ENCODE measurements at places on chromosomes 3 and 15.

DNA sequence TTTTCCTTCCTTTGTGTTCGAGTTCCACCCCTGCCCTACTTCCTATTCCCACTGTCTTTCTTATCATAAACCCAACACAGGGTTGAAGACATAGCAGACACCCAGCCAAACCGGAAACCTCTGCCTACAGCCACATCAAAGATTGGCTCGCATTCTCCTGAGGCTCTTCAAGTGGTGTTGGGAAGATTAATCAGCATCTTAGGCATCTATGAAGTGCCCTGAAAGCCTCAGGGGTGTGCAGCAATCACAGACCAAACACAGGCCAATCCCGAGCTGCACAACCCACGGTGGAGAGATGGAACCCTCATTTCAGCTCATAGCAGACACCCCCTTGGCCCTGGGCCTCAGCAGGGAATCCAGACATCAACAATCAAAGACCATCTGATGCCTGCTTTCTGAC is 255.9 kb downstream of the XXYLT1 start:
- DNase-seq, result no peak

- peak; percentile 52 for DNase-seq
Measured at GRCh38 chr3:186849374-186849975, 7.0 kb downstream of the ADIPOQ start.

GRCh38 chr15:57384816-57385215 is 8.5 kb downstream of the CGNL1 start:
- no peak for DNase-seq

GRCh38 chr15:66264859-66265513 is 11.4 kb upstream of the MEGF11 start:
- DNase-seq, result no peak

GRCh38 chr3:194446754-194447153 is 40.0 kb downstream of the ATP13A3 start:
- DNase-seq, result no peak

DNA sequence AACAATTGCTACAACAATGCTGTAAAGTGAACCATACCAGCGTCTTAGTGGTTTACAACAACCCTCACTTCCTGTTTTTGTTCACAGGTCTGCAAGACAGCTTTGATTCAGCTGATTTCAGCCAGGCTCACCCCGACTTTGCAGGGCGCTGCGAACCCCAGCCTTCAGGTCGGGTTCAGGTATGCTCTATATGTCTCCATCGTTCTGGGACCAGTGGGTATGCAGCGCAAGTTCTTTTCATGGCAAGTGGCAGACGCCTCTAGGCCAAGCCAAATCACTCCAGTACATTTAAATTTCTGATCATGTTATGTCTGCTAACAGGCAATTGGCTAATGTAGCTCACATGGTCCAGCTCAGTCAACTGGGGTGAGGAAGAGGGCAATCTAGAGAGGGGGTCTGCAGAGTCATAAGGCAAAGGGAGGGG is 52.4 kb upstream of the RGMA start:
- DNase-seq, result no peak

GRCh38 chr15:70339571-70340493 is 242.1 kb upstream of the TLE3 start:
- DNase-seq, result peak; percentile 76

GRCh38 chr3:172687501-172687900 is 23.4 kb downstream of the NCEH1 start:
- DNase-seq, result peak; percentile 13

DNA sequence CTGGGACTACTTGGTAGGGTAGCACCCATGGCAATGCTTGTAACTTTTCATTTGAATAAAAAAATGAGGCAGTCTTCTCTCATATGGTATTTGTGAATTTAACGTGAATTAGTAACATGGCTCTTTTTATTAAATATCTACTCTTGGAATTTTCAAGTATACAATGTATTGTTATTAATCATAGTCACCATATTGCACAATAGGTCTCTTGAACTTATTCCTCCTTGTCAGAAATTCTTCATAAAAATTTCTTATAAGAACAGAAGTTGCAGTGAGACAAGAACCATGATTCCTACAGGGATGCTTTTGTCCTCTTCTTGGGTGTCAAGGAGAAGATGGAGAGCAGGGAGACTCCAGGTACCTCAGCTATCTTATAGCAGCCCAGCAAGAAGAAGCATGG is 203.8 kb upstream of the FEZF2 start:
- DNase-seq, result no peak

- no peak for DNase-seq
Measured at GRCh38 chr15:39338251-39338650, 242.6 kb upstream of the THBS1 start.

DNA sequence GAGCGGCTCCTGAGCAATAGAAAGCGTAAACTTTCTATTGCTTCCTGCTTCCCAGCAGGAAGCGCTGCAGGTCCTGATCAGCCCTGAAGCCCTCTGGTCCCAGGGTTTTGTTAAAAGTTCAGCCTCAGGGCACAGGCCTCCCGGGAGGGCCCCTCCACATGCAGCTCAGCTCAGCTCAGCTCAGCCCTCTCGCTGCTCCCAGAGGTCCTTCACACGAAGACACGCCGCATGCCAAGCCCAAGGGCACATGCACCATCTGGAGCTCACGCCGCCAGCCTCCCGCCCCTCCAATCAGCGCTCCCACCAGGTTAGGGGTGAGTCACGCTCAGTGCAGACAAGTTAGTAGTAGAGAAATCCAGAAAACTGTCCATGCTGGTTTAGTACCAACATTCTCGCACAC is 12.7 kb downstream of the TKT start:
- no peak for DNase-seq

- no peak for DNase-seq
Measured at GRCh38 chr15:56982987-56983386, 64.5 kb downstream of the TCF12 start.

DNA sequence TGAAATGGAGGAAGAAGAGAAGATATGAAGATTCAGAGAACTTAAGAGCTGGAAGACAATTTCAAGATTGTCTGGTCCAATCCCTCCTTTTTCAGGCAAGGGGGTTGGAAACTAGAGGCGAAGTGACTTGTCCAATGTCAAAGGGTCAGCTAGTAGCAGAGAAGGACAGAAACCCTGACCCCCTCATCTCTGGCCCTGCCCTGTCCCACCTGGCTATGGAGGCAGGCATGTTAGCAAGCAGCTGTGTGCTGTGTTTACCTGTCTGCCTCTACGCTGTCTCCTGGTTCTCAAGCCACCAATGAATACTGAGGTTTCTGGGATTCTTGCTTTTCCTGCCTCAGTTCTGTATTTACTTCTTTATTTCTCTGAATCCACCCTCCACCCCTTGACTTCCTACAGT is 342 bp downstream of the TGM5 start:
- no peak for DNase-seq

GRCh38 chr3:106293161-106293560 is 424.3 kb upstream of the CBLB start:
- DNase-seq, result no peak

DNA sequence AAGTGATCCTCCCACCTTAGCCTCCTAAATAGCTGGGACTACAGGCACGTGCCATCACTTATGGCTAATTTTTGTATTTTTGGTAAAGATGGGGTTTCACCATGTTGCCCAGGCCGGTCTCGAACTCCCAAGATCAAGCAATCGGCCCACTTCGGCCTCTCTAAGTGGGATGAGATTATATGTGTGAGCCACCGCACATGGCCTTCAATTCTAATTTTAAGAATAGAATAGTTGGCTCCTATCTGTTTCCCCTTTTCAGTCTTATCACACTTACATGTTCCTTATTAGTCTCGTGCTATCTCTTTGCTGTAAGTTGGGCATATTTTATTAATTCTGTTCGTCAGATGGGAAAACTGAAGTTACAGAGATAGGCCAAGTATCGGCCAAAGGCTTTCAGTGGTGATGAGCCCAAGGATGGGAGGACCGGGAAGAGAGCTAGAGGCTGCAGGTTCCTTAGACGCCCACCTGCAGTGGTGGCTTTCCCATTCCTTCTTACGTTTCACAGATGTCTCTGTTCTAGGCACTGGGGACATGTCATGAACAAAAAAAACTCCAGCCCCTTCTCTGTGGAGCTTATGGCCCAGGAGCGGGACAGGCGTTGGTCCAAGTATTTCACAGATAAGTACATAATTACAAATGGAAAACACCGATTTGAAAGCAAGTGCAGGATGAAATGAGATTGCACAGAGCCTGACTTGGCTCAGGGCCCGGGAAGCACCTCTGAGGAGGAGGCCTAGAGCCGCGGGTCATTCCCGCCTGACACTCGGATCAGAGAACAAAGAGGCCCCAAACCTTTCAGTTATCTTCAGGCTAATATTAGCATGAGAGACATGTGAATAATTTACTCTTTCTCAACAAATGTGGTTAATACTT is 91.1 kb upstream of the KLF13 start:
- DNase-seq, result peak; percentile 90

- no peak for DNase-seq
Measured at GRCh38 chr3:73294537-73294936, 233.1 kb downstream of the EBLN2 start.

DNA sequence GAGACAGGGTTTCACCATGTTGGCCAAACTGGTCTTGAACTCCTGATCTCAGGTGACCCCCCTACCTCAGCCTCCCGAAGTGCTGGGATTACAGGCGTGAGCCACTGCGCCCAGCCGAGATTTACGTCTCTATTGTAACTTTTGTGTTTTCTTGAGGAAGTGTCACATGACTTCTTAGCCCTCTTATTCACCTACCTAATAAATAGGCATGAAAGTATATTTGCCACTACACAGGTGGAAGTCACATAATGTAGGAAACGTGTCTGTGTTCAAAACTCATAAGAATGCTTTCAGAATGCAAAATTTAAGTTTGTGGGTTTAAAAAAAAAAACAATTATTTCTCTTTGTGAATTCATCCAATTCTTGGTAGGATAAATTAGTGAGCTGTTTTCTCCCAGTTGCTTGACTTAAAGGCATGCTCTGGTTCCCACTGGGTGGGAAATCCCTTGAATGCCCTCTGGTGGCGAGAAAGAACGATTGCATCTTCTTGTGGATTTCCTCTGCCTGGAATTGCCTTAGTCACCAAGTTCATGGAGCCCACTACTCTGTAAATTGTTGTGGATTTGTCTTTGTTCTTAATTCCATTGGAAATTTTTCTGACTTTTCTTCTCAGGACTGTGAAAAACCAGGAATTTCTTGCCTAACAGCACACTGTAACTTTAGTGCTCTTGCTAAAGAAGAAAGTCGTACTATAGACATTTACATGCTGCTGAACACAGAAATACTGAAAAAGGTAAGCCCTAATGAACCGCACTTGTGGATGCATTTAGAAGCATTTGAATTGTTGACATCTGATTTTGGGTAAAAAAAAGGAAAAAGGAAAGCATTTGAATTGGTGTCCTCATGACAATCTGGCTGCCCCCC is 82.2 kb upstream of the CTDSPL start:
- DNase-seq, result peak; percentile 71

DNA sequence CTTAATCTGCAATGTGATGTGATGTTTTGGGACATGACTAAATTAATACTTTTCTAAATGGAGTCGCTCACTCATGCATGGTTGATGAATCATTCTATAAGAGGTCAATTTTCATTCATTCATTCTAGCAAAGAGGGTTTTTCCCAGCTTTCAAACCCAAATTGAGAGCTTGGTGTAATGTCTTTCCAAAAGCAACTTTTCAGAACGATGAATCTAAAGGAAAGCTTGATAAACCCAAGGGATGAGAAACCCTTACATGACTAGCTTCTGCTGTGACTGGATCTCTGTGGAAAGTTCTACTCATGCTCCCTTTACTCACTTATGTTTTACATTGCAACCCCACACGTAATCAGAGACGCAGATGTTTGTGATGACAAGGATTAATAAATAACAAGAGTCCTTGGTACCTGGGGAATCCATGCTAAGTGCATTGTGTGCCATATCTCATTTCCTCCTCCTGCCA is 47.7 kb downstream of the PDZRN3 start:
- DNase-seq, result no peak

DNA sequence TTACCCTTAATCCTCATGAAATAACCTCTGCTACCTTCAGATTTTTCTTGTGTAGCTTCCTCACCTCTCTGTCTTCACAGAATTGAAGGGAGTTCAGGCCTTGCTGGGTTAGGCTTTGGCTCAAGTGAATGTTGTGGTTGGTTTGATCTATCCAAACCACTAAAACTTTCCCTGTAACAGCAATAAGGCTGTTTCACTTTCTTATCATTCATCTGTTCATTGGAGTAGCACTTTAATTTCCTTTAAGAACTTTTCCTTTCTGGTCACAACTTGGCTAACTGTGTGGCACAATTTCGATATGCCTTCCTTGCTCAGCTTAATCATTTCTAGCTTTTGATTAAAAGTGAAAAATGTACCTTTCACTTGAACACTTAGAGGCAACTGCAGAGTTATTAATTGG is 129.8 kb downstream of the NR1I2 start:
- DNase-seq, result no peak

DNA sequence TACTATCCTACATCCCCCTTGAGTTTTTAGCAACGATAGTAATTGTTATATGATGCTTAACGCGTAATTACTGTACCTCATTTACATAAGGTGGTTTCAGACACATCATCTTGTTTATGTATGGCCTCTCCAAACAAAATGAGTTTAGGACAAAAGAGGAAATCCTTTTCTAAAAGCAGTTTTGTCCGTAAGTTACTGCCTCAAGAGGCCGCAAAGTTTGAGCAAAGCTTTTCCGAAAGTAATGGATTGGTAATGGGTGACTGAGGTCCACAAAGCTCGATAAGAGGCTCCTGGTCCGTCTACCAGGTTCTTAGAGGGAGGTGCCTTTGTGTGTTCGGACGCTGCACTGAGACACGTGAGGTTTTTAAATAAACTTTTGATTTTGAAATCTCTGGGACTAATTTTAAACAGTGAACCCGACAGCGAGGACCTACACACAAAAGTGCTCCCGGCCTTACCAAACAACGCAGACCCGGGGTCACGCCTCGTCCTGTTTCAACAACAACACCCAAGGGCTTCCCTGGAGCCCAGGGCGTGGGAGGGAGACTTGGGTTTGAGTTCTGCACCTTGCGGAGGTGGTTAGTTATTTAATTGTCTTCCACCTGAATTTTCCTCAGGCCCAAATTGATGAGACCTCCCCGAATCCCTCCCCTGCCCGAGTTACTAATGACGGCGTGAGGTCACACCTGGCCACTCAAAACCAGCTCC is 456 bp upstream of the C15orf61 start:
- DNase-seq, result no peak

GRCh38 chr15:50435772-50436171 is 11.6 kb downstream of the USP8 start:
- DNase-seq, result no peak

DNA sequence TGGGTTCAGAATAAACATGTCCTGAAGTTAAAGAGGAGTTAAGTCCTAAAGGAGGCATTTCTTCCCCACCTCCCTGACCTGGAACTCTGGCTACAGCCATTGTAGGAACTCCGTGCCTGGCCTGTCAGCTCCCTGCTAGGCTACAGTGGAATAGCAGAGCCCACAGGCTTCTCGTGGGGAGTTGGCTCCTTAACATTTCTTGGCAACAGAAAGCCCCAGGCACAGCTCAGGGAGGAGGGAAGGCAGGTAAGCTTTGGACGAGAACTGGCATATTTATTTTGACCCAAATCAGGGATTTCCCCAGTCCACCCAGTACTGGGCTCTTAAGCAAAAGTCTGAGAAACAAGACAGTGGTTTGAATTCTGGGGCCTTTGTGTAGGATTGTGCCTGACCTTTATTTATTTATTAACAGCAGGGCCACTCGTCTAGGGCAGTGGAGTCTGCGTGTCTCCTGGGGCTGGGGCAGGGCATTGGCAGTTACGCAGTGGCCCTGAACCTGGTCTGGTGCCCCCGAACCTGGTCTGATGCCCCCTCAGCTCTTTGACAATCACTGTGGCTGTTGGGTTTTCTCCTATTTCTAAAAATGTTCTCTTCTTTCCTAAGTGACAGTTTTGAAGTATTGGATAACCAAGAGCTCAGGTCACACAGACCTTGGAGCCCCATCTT is 7.9 kb upstream of the ISG20 start:
- DNase-seq, result no peak

GRCh38 chr3:82229397-82229796 is 468.0 kb upstream of the GBE1 start:
- DNase-seq, result no peak

- no peak for DNase-seq
Measured at GRCh38 chr15:51046799-51047449, 47.8 kb downstream of the TNFAIP8L3 start.

All from NCI-H1092 treated with DMSO at 0.1 percent for 48 hours (cell line).